Smooth muscle cell of the brain vasculature (primary cell): ENCODE measurements at places on chromosomes 2 and 18.

GRCh38 chr2:23519334-23519651, 134.3 kb downstream of the KLHL29 start:
- DNase-seq = no peak

GRCh38 chr18:32160547-32160946, 29.3 kb upstream of the MEP1B start:
- DNase-seq = no peak

- DNase-seq = no peak
Observed at GRCh38 chr2:17475286-17475685, 43.0 kb downstream of the RAD51AP2 start.

- no peak for DNase-seq
Observed at GRCh38 chr2:231146665-231147064, 21.8 kb upstream of the HTR2B start.

- DNase-seq = no peak
Observed at GRCh38 chr2:241873081-241873802, 3.7 kb downstream of the RTP5 start.

- no peak for DNase-seq
Observed at GRCh38 chr2:75528221-75528977, 32.3 kb downstream of the EVA1A start.

- DNase-seq = no peak
Observed at GRCh38 chr2:104874230-104874629, 20.3 kb downstream of the POU3F3 start.
